Mammary epithelial cell (primary cell): ENCODE measurements at places on chromosomes 2 and 18. TPM values are rescaled to one million over a fixed set of nuclear protein-coding genes. Genes with fewer than 3 reads are reported as not detected.

RUFY4 gene
- not detected in 2 replicates for total RNA-seq

LOXL3 gene
- total RNA-seq = 0.87 and 1.8 TPM in 2 replicates

C2orf81 gene
- 8.9 and 9.5 TPM in 2 replicates for total RNA-seq

DNA sequence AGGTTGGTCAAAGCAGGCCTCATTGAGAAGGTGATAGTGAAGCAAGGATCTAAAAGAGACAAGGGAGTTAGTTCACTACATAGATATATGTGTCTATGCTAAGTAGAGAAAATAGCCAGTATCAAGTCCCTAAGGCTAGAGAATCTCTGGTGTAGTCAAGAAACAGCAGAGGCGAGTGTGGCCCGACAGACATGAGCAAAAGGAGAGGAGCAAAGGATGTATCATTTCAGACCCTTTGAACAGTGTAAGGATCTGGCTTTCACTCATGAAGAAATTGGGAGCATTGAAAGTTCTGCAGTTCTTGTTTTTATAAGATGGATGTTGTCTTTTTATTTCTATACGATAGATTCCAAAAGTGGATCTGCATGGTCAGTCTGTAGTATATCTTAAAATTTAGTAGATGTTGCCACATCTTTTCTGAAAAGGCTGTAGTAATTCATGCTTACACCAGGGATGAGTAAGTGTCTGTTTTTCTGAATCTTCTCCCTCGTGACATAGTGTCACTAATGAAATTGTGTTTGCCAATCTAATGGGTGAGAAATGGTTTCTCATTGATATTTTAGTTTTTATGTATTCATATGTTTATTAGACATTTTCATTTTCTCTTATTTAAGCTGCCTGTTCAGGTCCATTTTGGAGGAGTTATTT, 18.8 kb downstream of the SP100 start:
- no peak overlapping the region for H3K27ac ChIP-seq
- DNase-seq = no peak
- H3K4me1 ChIP-seq = no peaks in the 10 kb centered on the region
- no peaks in the 10 kb centered on the region for H3K27me3 ChIP-seq

DNA sequence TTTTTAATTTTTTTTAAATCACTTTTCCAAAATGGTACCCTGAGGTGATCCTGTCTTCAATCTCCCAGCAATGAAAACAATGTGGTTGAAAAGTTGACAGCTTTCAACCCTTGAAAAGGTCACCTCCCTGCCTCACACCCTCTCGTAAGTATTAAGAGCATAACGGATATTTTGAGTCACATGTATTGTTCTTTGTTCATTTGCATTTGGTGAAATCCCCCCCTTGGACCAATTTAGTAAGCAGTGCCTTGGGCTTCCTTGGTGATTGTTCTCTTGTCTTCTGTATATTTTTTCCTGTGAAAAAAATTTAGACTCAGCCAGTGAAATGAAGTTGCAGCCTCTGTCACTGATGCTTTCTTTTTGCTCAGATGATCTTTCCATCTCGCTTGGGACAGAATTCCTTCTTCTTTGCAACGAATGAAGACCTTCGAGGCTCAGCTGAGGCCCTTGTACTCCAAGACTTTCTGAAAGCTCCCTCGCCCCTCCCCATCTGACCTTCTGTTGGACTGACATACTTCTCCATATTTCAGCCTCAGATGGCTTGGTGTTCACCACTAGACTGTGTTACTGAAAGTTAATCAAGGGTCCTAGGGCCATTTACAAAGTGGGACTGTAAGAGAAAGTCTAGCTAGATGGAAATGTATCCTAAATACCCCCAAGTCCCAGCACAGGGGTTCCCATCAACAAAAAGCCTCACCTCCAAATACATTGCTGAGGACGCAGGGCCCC, 158.4 kb downstream of the BCL2 start:
- H3K4me3 ChIP-seq = no peak overlapping the region
- H3K27ac ChIP-seq = no peak overlapping the region
- DNase-seq = no peak
- peaks cover 14% of the 10 kb centered on the region for H3K4me1 ChIP-seq
